ENCODE measurements at places on chromosomes 12 and 14.

GRCh38 chr12:116714175-116714574, 23.7 kb downstream of the SPRING1 start:
- no peak for DNase-seq

GRCh38 chr12:107760207-107760808, 629 bp downstream of the PRDM4 start:
- peak; percentile 11 for DNase-seq

GRCh38 chr12:105234197-105234596, 1.8 kb downstream of the APPL2 start:
- DNase-seq = no peak

- no peak for DNase-seq
These were observed 16.9 kb upstream of the PDE3A start for GRCh38 chr12:20351406-20351805.

DNA sequence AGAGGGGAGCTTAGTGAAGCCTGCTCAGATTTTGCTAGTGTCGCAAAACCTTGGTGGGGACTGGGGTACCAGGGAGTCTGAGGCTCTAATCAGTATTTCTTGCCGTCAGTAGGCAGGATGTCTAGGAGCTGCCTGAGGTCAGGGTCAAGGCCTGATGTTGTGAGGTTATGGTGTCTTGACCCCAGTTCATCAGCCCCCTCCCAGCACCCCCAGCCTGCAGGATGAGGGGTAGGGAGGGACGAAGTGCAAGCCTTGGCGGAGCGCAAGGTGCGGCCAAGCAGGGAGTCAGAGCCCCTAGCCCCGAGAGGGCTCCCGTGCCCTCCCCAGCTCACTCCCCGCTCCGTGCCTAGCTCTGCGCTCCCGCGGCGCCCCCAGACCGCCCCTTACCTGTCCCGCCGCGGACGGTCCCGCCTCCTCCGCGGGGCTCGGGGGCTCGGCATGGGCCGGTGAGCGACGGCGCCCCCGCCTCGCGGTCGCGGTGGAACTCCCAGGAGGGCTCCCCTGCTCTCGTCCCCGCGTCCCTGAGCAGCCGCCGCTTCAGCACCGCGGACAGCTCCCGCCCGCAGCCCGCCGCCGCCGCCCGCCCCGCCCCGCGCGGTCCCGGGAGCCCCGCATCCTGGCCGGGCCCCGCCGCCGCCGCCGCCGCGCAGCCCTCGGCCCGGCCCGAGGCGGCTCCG, 347 bp downstream of the SYNDIG1L start:
- DNase-seq = peak; percentile 35

DNA sequence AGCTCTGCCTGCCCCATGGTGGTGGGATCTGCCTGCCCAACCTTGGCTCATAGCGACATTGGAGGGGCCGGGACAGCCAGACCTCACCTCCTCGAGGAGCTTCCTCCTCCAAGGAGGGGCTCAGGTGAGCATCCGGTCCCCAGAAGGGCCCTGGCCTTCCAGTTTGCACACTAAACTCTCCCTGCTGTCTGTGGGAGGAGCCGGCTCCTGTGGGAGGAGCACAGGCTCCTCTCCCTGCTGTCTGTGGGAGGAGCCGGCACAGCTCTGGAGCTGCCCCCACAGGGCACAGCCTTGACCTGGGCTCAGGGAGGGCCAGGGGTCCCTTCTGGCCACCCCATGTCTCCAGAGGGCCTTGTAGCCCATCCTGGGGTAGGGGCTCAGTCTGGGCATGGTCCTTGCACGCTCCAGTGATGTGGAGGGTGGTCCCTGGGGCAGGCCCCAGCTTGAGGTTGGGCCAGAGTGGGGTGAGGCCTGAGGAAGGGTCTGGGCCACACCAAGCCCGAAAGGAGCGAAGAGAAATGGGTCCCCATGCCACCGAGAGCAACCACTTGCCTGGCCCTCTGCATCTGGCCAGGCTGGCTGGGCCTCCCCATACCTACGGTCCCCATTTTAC, 147.5 kb upstream of the C14orf180 start:
- DNase-seq = no peak

DNA sequence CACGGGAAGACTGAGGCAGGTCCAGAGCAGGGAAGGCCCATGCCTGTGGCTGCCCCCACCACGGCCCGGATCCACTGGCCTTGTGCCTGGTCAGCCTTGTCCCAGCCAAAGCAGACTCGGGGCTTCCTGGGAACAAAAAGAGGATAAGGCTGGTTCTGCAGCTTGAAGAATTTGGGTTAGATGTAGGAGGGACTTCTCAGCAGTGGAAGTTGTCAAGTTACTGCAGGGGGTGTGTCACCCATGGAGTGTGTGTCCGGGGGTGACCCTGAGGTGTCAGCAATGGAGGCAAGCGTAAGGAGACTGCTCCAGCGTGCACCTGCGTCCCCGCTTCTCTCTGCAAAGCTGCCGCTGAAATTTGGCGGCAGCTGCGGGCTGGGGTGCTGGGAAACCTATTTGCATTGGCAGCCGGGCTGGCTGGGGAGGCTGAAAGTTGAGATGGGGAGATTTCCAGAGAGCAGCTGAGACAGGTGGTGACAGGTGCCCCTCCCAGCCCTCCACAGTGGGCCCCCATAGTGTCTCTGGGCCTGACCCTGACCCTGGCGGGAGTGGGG, 12.5 kb upstream of the TNFAIP2 start:
- no peak for DNase-seq

GRCh38 chr12:26609986-26610385, 223.0 kb downstream of the ITPR2 start:
- no peak for DNase-seq

DNA sequence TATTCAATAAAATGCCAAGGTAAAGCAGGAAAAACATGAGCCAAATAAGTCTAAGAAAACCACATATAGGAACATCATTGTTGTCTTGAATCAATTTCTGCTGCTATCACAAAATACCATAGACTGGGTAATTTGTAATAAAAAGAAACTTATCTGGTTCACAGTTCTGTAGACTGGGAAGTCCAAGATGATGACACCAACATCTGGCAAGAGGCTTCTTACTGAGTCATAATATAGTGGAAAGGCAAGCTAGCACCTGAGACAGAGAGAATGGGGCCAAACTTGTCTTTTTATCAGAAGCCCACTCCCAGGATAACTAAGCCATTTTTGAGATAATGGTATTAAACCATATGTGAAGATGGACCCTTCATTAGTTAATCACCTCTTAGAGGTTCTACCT, 975.9 kb downstream of the FLRT2 start:
- DNase-seq = no peak
